Naive thymus-derived CD4-positive, alpha-beta T cell (primary cell): ENCODE measurements at places on chromosomes 12 and 14.
A peak's percentile ranks its signal among the peaks of the same experiment; 100 is the strongest.

- no peak for DNase-seq
Observed at GRCh38 chr12:73180734-73181133, 908.6 kb downstream of the TRHDE start.

DNA sequence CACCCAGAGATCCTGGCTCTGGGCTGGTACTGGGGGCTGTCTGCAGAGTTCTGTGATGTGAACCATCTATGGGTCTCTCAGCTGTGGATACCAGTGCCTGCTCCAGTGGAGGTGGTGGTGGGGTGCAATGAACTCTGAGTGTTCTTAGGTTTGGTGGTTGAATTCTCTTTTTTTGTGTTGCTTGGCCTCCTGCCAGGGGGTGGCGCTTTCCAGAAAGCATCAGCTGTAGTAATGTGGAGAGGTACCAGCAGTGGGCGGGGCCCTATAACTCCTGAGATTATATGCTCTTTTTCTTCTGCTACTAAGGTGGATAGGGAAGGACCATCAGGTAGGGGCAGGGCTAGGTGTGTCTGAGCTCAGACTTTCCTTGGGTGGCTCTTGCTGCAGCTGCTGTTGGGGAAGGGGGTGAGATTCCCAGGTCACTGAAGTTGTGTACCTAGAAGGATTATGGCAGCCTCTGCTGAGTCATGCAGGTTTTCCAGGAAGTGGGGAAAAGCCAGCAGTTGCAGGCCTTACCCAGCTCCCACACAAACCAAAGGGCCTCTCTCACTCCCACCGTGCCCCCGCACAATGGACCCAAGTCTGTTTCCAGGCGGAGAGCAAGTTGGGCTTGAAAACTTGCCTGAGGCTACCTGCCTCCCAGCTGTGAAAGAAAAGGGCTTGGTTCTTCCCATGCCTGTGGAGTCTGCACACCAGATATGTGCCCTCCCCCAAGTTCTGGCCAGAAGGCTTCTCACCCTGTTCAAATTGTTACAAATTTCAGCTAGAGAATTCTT, 18.6 kb downstream of the CCER1 start:
- no peak for DNase-seq

DNA sequence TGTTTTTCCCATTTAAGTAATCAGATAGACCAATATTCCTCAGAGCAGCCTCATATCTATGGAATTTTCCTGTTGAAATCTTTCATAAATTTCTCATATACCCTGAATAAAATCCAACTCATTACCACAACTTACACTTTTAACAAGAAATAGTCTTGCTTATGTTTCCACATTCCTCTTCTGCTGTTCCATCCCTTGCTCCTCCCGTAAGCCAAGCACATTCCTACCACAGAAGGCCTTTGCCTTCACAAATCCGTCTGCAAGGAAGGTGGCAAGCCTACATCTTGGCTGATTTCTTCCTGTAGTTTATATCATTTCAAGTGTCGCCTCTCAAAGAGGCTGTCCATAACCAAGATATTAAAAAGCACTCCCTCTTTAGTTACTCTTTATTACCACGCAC, 127.7 kb downstream of the C12orf50 start:
- DNase-seq = no peak

- no peak for DNase-seq
Observed at GRCh38 chr12:18975933-18976332, 153.6 kb upstream of the PLEKHA5 start.

- DNase-seq = no peak
Observed at GRCh38 chr12:102454808-102455760, 25.3 kb downstream of the IGF1 start.

GRCh38 chr12:2610358-2610757, 184.4 kb upstream of the FKBP4 start:
- DNase-seq = no peak

- DNase-seq = no peak
Observed at GRCh38 chr12:47797441-47797840, 22.3 kb downstream of the HDAC7 start.

GRCh38 chr12:12486661-12487240, 75.9 kb downstream of the DUSP16 start:
- DNase-seq = no peak

- DNase-seq = no peak
Observed at GRCh38 chr12:52335598-52336262, 14.5 kb upstream of the KRT83 start.

DNA sequence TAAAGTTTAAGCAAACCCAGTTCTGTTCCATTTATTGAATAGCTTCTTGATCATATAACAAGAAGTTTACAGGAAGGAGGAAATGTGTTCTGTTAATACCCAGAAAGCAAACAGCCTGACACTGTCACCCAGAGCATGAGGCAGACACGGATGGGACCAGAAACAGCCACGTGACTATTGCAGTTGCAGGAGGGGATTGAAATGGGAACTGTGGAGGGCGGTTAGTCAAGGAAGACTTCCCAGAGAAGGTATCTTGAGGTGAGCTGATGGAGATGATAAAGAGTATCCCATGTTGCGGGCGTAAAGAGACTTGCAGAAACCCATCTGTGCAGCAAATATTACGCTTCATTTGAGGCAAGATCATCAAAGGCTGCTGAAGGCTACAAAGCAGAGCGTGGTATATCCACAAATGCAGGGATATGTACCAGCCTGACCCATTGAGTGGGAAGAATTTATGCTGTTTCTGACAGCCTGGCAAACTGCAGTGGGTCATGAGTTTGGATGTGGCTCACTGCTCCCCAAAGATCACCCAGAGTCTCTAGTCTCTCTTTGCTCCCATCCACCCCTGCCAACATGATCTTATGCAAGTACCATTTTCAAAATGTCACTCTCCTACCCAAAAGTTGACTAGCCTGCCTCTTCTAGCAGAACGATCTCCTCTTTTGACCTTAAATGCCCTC, 20.7 kb downstream of the KRT76 start:
- no peak for DNase-seq

- DNase-seq = no peak
Observed at GRCh38 chr12:117092511-117092780, 6.8 kb downstream of the TESC start.

DNA sequence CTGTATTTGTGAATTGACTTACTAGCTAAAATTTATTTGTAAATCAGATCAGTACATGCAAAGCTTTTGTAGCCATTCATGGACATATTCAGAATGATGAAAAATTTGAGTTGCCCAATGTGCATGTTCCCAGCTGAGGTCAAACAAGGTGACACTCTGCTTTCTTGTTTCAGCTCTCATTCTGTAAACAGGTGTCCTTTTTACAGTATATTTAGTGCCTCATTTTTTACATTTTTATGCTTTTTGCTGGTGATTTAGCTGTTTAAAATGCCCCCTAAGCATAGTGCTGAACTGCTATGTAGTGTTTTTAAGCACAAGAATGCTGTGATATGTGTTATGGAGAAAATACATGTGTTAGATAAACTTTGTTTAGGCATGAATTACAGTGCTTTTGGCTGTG, 76.3 kb downstream of the MIA2 start:
- DNase-seq = no peak

DNA sequence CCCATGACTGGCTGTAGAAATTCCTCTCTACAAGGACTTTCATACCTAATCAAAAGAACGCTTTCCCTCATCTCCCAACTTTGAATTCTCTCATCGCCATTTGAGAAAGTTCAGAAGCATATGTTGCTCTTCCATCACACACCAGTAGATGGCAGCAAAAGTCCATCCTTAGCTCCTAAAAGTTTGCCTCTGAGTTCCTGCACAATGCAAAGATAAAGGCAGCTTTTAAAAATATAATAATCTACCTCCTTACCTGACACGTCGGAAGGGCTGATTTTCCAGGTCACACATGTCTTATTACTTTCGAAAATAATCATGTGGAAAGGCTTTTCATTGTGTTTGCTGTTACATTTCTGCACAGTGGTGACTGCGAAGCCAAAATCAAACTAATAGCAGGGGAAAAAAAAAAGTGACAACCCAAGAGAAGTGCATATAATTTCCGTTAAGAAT, 456.7 kb upstream of the SEL1L start:
- DNase-seq = peak; percentile 10

- no peak for DNase-seq
Observed at GRCh38 chr12:57637364-57637763, 4.4 kb upstream of the B4GALNT1 start.

- no peak for DNase-seq
Observed at GRCh38 chr12:124637581-124637981, 70.2 kb upstream of the NCOR2 start.

- DNase-seq = no peak
Observed at GRCh38 chr12:79645235-79645630, 45.5 kb downstream of the PAWR start.

GRCh38 chr12:45284096-45284901, 68.4 kb downstream of the ANO6 start:
- no peak for DNase-seq

- DNase-seq = no peak
Observed at GRCh38 chr12:18320036-18320617, 58.8 kb downstream of the PIK3C2G start.

DNA sequence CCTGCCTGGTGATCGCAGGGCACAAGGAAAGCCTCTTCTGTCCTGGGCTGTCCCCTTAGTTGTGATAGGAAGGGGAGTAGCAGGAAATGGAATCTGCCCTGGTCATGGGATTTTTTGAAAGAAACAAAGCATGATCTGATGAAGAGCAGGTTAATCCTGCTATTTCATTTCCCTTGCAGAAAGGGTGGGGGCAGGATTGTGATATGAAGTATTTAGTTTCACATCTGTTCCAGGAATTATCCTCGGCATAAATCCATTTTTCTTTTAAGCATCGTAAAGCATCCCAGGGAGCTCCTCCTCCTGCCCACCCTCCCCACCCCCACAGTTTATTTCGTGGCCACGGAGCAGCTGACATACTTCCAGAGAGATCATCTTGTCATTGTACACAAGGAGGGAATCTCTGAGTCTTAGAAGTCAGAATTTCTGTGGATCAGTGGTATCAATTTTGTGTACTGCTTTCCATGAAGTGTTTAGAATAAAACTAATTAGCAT, 53.1 kb downstream of the TGFB3 start:
- DNase-seq = no peak

- no peak for DNase-seq
Observed at GRCh38 chr12:18262514-18262913, 1.2 kb downstream of the PIK3C2G start.

DNA sequence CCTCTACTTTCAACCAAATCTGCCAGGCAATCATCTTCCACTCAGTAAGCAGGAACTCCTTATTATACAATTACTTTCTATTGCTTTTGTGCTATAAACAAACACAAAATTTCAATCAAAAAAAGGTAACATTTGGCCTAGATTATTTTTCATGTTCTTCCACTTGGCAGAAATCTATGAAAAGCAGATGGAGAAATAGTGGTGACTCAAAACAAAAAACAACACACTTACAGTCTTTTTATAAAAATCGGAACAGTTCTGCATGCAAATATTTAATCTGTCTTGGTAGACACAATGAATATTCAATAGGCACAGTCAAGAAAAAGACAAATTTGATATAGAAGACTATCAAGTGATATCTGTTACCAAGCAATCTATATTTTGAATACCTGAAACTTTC, 376.8 kb downstream of the RPS29 start:
- DNase-seq = no peak

GRCh38 chr12:24909667-24910066, 39.2 kb downstream of the BCAT1 start:
- DNase-seq = no peak

- no peak for DNase-seq
Observed at GRCh38 chr12:12510141-12510540, 52.5 kb downstream of the DUSP16 start.

GRCh38 chr14:21924479-21924878, 250.9 kb upstream of the OR4E1 start:
- DNase-seq = peak; percentile 74

DNA sequence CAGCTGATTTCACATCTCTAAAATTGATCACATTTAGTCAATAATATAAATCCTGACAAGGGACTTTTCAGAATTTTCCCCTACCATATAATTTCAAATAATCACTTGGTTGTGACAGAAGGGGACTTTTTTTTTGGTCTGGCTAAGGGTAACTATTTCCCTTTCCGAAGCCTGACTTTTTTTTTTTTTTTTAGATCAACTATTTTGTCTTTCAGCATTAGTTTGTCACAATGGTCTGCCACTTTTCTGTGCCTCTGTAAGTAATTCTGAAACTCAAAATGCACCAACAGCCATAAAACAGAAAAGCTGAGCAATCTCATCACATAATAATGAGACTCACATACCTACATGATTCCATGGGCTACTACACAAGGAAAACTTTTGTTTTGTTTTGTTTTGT, 266.4 kb downstream of the SSPN start:
- DNase-seq = no peak

DNA sequence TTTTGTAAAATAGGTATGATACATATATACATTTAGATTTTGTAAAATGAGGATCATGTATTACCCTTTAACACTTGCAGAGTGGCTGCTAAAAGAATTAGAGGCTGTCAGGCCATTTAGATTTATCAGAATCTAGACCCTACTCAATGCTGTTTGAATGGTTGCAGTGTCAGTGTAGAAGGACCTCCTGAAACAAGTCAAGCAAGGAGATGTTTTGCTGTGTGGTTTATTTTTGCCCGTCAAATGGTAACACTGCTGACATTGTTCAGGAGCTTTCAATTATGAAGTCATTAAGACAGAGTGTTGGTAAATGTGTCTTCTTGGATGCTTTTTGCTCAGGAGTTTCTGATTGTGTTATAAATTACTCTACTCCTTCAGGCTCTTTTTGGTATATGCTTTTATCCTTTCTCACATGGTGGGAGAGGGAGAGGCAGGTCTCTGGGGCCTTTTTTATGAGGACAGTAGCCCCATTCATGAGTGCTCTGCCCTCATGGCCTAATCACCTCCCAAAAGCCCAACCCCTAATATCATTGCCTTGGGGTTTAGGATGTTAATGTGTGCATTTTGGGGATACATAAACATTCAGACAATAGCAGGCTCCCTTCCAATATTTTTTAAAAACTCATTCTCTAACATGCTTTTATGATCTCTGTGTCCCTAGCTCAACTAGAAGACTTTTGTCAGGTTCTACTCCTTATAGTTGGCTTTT, 16.5 kb downstream of the EID3 start:
- no peak for DNase-seq

- no peak for DNase-seq
Observed at GRCh38 chr12:76346236-76346635, 2.0 kb downstream of the BBS10 start.

GRCh38 chr14:65084554-65085505, 17.5 kb downstream of the MAX start:
- no peak for DNase-seq

DNA sequence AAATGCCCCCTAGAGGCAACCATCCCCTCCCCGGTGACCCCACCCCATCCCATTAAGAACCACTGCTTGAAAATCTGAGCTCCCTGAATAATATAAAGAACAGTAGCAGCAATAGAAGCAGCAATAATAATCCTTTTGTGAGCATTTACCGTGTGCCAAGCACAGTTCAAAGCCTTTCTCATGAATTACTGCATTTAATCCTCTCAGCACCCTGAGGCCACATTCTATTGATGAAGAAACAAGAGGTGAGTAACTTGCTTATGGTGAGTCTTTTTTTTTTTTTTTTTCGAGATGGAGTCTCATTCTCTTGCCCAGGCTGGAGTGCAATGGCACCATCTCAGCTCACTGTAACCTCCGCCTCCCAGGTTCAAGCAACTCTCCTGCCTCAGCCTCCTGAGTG, 65.0 kb downstream of the KCNK10 start:
- no peak for DNase-seq
